ENCODE measurements at places on chromosomes 16 and 17.

DNA sequence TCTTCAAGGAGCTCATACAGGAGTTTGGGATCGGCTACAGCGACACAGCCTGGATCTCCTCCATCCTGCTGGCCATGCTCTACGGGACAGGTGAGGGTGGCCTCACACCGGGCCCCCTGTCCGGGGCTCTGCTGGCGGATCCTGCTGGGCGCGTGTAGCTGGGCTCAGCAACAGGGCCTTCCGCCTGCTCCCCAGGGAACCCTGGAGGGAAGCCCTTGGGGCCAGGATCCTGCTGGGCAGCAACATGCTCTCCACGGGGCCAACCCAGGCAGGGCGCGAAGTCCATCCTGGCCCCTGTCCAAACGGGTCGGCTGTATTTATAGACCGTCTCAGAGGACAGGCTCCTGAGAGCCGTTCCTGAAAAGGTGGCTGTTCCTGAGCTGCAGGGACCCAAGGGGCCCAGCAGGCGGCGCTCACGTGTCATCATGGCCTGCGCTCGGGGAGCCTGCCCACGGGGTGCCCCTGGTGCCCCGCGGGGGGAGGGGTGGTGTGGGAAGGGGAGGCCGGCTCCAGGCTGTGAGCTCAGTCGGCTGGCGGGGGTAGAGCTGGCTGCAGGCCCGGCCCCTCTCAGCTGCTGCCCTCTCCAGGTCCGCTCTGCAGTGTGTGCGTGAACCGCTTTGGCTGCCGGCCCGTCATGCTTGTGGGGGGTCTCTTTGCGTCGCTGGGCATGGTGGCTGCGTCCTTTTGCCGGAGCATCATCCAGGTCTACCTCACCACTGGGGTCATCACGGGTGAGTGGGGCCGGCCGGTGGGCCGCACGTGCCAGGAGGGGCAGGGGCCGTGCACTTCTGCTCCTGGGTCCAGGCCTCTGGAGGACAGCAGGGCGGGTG, 7.5 kb downstream of the SLC16A3 start:
- DNase-seq = no peak

- DNase-seq = no peak
These were observed 75.9 kb upstream of the RNU2-1 start for GRCh38 chr17:43309505-43310332.

DNA sequence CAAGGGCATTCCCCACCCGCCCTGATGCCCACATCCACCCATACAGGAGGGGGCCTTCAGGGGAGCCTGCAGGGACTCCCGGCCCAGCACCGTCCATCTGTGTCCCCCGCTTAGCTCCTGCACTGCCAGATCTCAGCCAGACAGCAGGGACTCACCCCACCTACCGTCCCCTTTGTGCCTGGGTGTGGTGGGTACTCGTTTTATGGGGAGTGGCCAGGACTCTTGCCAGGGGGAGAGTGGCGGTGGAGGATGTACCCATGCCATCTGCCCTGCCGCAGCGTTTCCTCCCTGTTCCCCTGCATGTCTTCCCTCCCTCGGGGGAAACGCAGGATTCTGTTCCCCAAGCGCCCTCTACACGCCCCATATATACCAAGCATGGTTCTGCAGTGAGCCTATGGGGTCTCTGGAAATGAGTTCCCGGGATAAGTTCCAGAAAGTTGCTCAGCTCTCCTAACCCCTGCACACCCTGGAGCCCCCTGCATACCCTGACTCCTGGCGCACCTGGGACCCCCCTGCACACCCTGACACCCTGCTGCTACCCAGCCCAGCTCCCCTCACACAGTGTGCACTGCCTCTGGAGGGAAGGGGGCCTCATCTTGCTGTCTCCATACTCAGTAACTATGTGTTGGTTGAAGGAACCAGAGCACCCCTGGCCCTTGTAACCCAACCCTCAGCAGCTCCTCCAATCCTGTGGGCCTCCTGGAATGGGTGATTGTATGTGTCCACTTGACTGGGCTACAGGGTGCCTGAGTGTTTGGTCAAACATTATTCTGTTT, 4.2 kb upstream of the MAFG start:
- no peak for DNase-seq

DNA sequence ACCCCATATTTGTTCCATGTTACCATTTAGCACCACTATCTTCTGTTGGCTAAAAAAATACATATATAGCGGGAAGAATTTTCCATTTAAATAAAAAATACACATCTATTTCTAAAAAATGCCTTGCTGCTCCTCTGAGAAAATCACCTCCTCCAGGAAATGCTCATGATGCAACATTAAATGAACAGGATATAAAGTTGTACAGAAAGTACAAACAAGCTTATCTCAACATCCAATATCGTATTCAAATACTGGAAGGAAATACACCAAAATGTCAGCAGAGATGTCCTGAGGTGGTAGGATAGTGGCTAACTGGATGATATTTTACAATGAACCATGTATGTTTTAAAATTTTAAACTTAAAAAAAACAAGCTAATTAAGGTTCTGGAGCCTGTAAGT, 21.3 kb downstream of the GNA13 start:
- DNase-seq = no peak

DNA sequence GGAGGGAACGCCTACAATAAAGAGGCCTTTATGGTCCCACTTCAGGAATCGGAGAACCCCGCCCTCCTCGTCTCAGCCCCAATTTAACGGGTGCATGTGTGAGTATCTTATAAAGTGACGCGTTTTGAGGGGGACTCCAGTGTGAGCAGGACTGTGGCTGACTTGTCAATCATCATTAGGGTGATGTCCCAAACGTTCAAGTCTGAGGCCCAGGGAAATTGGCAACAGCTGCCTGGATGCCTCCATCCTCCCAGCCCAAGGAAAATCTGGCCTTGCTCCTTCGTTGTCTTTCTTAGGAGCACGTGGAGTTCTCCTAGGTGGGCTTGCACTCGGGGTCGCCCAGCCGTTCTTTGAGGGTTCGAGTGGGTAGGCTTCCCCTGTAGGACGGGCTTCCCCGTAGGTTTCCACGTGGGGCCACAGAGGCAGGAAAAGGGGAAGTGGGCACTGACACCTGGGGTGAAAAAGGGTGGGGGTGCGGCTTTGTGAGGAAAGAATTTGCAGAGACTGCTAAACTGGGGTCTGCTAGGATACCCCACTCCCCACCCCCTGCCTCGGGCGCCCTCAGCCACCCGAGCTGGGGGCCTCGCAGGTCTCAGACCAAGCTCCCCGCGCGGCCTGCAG, 561 bp upstream of the HERPUD1 start:
- DNase-seq = peak; percentile 28

GRCh38 chr17:48483471-48484131, 47.2 kb downstream of the HOXB1 start:
- DNase-seq = peak; percentile 31

- peak; percentile 33 for DNase-seq
These were observed 6.2 kb downstream of the MAP3K14 start for GRCh38 chr17:45310380-45311324.

GRCh38 chr16:80459331-80459777, 81.4 kb upstream of the DYNLRB2 start:
- DNase-seq = no peak

Data from NCI-H510A (cell line).